ENCODE measurements at places on chromosomes 3 and 15. TPM values are rescaled to one million over a fixed set of nuclear protein-coding genes. Genes with fewer than 3 reads are reported as not detected.
A peak's percentile ranks its signal among the peaks of the same experiment; 100 is the strongest.

The CP gene
- total RNA-seq: 2.6 TPM

The GOLGA6B gene
- not detected for total RNA-seq

DNA sequence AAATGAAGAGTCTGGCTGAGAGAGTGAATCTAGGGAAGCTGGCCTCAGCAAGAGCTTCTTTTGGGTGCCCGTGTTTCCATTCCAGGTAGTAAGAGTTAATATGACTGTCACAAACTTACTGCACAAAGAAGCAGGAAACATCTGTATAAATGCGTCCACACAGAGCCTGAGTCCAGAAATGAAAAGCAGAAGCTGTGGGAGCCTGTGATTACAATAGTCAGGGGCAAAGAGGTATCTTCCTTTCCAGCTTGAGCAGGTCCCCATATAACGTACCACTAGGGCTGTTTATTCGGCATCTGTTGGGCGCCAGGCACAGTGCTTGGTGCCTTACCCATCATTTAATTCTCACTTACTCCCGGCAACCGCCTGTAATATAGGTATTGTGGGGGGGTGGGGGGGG lies 40.5 kb upstream of the B3GNT5 start:
- H3K36me3 ChIP-seq: no peaks in the 10 kb centered on the region
- H3K27ac ChIP-seq: no peak overlapping the region
- no peak overlapping the region for H3K4me3 ChIP-seq
- no peak for DNase-seq
- H3K4me1 ChIP-seq: no peaks in the 10 kb centered on the region

DNA sequence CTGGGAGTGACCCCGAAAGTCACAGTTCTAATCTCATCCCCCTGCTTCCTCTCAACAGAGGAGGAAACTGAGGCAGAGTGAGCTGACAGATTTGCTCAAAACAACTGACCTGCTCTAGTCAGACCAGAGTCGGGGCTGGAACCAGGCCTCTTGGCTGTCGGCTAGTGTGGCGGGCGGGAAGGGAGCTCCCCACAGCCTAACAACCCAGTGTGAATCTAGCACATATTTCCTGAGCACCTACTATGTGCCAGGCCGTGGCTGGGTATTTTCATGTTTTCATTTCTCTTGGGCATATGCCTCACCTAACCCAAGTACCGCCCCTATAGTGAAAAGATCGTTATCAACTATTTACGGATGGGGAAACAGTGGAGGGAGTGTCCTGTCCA lies 27.2 kb downstream of the GRIP2 start:
- H3K4me3 ChIP-seq: no peak overlapping the region
- H3K27me3 ChIP-seq: no peaks in the 10 kb centered on the region
- H3K36me3 ChIP-seq: no peaks in the 10 kb centered on the region
- no peaks in the 10 kb centered on the region for H3K4me1 ChIP-seq
- DNase-seq: no peak

The SLC22A13 gene
- 0.54 TPM for total RNA-seq

The WDR53 gene
- total RNA-seq: 17.9 TPM

GRCh38 chr3:186108106-186108940 lies 566 bp downstream of the ETV5 start:
- peaks cover 58% of the 10 kb centered on the region for H3K27me3 ChIP-seq
- peaks cover 9% of the 10 kb centered on the region for H3K4me1 ChIP-seq
- H3K36me3 ChIP-seq: no peaks in the 10 kb centered on the region
- peak overlapping the region; percentile 87 for H3K4me3 ChIP-seq

DNA sequence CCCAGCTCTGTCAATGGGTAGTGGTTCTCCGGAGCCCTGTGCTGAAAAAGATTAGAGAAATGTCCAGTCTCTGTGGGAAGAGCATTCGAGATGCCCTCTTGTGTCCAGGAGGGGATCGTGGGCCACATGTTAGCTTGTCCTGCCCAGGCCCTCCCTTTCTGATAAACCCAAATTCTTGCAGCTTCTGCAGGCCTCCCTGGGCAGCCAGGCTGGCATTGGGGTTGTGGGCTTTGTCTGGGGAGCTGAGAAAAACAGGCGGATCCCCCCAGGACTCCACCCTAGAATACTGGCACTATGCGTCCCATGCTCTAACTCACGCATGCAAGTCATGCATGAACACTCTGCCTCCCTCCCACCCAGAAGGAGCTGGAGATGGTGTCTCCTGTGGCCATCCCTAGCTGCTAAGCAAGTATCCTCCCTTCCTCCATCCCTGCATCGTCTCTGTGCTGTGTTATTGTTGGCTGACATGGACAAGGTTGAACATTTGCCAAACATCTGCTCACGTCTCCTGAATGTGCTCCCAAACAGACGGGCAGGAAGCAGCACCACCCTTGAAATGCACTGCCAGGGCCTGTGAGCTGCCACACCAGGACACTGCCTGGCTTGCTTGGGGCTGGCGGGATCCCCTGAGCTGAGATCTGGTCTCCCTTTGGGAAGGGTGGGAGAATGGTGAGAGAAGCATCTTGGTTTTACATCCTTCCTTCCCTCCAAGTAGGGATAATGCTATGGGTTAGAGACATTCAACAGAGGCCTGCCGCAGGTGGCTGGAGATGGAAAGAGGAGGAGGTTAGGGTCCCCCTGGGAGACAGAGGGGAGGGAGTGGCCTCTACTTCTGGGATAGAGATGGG lies 26.5 kb downstream of the CFAP161 start:
- no peak for DNase-seq
- no peaks in the 10 kb centered on the region for H3K4me1 ChIP-seq
- H3K4me3 ChIP-seq: no peak overlapping the region
- H3K36me3 ChIP-seq: no peaks in the 10 kb centered on the region
- no peak overlapping the region for H3K27ac ChIP-seq

- no peaks in the 10 kb centered on the region for H3K27me3 ChIP-seq
- no peak overlapping the region for H3K27ac ChIP-seq
- DNase-seq: no peak
- no peaks in the 10 kb centered on the region for H3K4me1 ChIP-seq
- no peaks in the 10 kb centered on the region for H3K36me3 ChIP-seq
These were observed 107.4 kb downstream of the HES1 start for GRCh38 chr3:194243172-194243837.

Measured in H1 (cell line).